DMS153 (cell line): ENCODE measurements at places on chromosomes 4 and X.

GRCh38 chr4:121256887-121257466, 92.9 kb upstream of the TNIP3 start:
- DNase-seq = no peak

GRCh38 chr4:114389070-114389685, 209.4 kb upstream of the UGT8 start:
- no peak for DNase-seq

DNA sequence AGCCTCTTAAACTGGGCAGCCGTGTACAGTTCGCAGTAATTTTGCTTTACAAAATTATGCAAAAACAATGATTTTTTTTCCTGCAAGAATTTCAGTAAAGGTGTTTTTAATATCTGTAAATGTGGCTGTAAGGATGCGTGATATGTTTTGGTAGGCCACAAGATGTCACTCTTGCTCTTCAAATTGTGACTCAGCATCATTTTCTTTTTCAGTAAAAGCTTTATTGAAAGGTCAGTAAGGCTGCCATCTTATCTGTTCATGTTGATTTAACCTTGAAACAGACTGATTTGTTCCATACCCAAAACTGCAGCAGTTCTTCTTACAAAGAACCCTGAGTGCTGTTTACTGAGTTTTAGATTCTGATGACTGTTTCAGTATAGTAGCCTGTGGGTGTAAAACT, 39.9 kb downstream of the TXLNG start:
- peak; percentile 19 for DNase-seq

DNA sequence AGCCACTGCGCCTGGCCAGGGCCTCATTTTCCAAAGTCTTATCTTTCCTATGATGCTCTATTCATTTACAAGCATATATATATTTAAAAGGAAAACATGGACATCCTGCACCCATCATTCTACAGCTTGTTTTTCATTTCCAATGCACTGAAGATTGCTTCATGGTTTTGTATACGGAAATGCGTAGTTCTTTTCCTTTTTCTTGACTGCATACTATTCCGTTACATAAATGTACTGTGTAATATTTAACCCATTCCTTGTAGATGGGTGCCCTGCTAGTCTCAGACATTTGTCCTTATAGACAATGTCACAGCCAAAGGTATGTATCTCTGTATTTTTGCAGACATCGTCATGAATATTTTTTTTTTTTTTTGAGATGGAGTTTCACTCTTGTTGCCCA, 257.0 kb downstream of the ASMT start:
- no peak for DNase-seq

GRCh38 chr4:155795991-155796390, 37.2 kb downstream of the GUCY1B1 start:
- no peak for DNase-seq

DNA sequence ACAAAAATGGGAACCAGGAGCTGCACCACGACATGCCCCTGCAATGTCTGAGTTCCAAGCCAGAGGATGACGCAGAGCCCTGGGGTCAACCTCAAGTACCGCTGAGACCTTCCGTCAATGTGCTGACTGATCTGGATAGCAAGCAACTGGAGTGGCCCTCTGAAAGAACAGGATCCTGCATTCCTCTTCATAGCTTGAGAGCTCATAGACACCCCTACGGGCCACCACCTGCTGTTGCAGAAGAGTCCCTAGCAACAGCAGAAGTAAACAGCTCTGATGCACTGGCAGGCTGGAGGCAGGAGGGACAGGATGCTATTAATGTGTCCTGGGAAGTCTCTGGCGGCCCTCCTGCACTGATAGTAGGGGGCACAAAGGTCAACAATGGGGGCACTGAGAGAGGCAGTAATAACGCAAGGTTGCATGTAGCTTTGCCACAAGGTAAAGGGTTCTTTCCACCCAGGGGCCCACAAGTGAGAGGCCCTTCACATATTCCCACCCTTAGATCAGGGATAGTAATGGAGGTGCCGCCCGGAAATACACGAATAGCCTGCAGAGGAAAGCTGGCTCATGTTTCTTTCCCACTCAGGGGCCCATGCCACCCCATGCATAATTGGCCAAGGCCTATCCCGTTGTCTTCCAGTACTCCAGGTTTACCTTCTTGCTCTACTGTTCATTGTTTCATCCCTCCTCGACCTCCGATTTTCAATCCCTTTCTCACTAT, 1.3 kb downstream of the PRR32 start:
- DNase-seq = no peak

- no peak for DNase-seq
These were observed 84.3 kb downstream of the NBDY start for GRCh38 chrX:56813318-56813837.

DNA sequence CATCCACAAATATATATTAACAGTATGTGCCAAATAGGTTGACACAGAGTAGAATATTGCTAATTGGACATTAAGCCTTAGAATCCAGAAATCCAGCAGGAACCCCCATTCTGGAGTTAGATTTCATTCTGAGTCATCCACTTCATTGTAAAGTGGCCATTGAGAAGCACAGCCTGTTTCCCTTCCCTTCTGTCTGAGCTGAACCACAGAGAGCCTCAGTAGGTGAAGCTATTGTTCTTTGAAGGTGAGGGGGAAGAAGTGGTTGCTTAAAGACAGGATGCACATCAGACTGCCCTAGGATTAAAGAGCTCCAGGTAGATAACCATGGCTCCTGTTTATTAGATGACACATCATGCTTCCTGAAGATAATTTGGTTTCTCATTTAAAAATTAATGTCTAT, 30.6 kb upstream of the MCF2 start:
- DNase-seq = peak; percentile 93

GRCh38 chr4:36313301-36313700, 31.9 kb downstream of the DTHD1 start:
- DNase-seq = no peak

GRCh38 chr4:98496152-98496845, 162.1 kb downstream of the TSPAN5 start:
- no peak for DNase-seq

- no peak for DNase-seq
These were observed 24.5 kb upstream of the VEGFC start for GRCh38 chr4:176817204-176817603.
